ENCODE measurements at places on chromosomes 7 and 10. TPM values are rescaled to one million over a fixed set of nuclear protein-coding genes. Genes with fewer than 3 reads are reported as not detected.

DNA sequence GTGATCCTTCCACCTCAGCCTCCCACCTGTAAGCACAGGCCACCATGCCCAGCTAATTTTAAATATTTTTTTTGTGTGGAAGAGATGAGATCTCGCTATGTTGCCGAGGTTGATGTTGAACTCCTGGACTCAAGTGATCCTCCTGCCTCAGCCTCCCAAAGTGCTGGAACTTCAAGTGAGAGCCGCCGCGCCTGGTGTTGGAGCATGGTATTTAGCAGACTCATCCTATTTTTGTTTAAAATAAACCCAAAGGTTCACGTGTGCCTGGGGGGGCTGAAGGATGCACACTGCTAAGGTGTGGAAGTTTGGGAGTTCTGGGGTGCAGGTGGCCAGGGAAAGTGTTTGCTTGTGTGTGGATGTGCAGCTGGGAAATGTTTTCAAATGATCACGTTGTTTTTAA is 18.1 kb downstream of the PDGFA start:
- no peak overlapping the region for H3K27ac ChIP-seq
- no peaks in the 10 kb centered on the region for H3K36me3 ChIP-seq
- H3K27me3 ChIP-seq: no peaks in the 10 kb centered on the region
- H3K4me1 ChIP-seq: no peaks in the 10 kb centered on the region

GRCh38 chr10:121104476-121105111 is 253.4 kb downstream of the WDR11 start:
- no peak overlapping the region for H3K27ac ChIP-seq
- no peaks in the 10 kb centered on the region for H3K27me3 ChIP-seq
- H3K4me1 ChIP-seq: no peaks in the 10 kb centered on the region
- H3K36me3 ChIP-seq: no peaks in the 10 kb centered on the region
- H3K4me3 ChIP-seq: no peak overlapping the region

DNA sequence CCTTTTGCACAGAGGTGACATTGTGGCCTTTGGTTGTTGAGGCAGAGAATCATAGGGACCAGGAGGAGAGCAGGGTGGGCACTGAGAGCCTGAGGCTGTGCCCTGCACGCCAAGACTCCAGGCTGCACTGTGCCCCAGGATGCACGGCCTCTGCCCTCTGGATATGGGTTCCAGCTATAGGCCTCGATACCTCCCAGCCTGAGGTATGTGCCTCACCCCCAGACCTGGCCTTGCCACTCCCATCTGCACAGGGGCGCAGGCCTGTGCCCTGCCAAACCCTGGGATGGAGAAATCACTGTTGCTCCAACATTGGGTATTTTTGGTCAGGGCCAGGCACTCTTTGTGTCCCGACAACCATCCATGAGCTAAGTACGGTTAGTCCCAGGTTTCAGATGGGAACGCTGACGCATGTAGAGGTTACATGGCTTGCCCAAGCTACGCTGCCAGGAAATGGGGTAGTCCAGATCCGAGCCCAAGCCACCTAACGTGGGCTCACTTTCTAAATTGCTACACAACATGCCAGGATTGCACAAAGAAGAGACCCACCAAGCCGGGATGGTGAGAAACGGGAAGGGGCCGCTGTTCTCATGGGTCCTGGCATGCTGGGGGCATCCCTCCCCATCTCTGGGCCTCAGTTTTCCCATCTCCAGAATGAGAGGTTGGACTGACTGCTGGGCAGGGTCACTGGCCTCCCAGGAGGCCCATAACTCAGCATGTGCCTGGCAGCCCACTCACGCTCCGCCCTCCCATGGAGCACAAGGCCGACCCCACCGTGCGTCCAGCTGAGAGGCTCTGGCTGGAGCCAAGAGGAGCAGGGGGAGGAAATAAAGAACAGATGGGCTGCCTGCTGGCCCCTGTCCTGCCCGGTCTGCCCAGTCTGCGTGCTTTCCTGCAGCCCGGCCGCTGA is 44.2 kb downstream of the ZCCHC24 start:
- no peaks in the 10 kb centered on the region for H3K36me3 ChIP-seq
- H3K27me3 ChIP-seq: no peaks in the 10 kb centered on the region
- peak overlapping the region; percentile 34 for H3K27ac ChIP-seq
- no peak overlapping the region for H3K4me3 ChIP-seq
- peaks cover 32% of the 10 kb centered on the region for H3K4me1 ChIP-seq
- DNase-seq: peak; percentile 74

SFTPA1 gene
- total RNA-seq: not detected

HECTD2 gene
- 12.3 TPM for total RNA-seq

DNA sequence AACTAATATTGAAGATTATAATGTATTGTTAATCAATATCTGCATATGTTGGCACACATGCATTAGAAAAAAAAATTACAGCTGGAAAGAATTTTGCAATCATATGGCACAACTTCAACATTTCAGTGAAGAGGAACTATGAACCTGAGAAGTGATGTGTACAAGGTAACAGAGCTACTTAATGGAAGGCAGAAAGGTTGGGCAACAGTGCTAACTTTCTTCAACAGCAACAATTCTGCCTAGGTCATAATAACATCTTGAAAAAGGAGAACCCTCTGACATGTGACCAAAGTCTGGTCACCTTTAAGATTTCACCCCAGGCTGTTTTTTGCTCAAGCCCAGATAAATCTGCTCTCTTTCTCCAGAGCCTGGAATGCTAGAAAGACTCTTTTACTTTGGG is 47.9 kb upstream of the SKAP2 start:
- no peak for DNase-seq
- H3K27me3 ChIP-seq: no peaks in the 10 kb centered on the region
- peaks cover 10% of the 10 kb centered on the region for H3K4me1 ChIP-seq
- no peaks in the 10 kb centered on the region for H3K36me3 ChIP-seq

RARRES2 gene
- total RNA-seq: 132 TPM

DNA sequence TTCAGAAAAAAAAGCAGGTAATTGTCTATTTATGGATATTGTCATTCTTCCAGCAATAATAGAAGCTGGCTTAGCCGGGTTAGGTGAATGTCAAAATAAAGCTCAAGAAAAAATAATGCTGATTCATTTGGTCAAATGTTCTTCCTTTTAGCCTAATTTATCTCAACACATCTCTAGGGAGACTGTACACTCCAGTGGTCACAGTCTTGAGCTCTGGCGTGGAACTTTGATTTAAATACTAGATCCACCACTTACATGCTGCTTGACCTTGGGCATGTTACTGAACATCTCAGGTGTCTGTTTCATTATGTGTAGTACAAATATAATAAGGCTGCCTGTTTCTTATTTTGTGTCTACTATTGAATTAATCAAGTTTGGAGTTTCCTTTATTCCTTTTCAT is 22.0 kb downstream of the PRTFDC1 start:
- no peaks in the 10 kb centered on the region for H3K27me3 ChIP-seq
- DNase-seq: no peak
- H3K4me1 ChIP-seq: peaks cover 2% of the 10 kb centered on the region
- no peak overlapping the region for H3K4me3 ChIP-seq
- H3K36me3 ChIP-seq: no peaks in the 10 kb centered on the region

DNA sequence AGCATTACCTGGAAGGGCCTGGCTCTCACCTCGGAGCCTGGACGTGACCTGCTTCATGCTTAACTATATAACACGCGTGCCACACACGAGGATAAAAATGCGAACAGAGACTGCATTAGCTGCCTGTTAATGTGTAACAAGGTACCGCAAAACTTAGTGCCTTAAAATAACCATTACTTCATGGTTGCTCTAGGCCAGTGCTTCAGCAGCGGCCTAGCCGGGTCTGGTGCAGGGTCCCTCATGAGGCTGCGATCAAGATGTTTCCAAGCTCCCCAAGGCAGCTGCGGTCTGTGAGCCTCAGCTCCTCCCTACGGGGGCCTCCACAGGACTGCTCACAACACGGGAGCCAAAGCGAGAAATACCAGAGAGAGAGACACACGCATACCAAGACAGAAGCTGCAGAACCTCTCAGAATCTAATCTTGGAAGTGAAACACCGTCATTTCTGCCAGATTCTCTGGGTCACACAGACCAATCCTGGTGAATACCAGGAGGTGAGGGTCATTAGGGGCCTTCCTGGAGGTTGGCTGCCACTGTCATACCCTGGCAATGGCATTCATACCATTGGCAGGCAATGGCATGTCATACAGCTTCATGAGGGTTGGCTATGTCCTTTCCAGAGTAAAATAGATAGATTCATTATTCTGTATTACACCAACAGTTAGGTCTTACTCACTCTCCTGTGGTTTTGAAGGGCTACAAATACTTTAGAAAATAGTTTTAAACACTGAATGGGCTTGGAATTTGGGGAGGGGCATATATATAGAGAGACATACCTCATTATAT is 94.5 kb downstream of the HIPK2 start:
- H3K36me3 ChIP-seq: no peaks in the 10 kb centered on the region
- no peak for DNase-seq
- H3K4me3 ChIP-seq: no peak overlapping the region
- H3K27ac ChIP-seq: no peak overlapping the region
- peaks cover 4% of the 10 kb centered on the region for H3K4me1 ChIP-seq
- H3K27me3 ChIP-seq: no peaks in the 10 kb centered on the region

CYP2C18 gene
- not detected for total RNA-seq

PLAU gene
- 7.8 TPM for total RNA-seq

ICA1 gene
- 14.2 TPM for total RNA-seq

AGAP5 gene
- total RNA-seq: 14.9 TPM

DNA sequence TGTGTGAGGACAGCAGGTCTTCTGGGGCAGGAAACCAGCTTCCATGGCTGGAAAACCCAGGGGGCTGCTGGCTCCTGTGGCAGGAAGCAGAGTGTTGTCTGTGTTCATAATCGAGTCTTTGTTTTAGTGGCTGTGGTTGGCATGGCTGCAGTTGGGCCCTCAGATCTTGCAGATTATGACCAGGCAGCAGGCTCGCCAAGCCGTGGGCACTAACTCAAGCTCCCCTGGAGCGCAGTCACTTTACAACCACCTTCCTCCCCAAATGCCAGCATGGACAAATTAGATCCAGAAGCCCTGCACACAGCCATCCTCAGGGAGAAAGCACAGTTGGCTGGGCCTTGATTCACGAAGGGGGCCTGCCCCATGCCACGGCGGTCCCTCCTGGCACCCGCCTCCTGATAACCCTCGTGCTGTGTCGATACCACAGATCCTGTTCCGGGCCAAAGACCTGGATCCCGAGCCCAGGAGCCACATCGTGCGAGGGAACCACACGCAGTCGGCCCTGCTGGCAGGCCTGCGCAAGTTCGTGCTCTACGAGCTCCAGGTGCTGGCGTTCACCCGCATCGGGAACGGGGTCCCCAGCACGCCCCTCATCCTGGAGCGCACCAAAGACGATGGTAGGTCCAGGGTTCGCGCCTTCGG is 552.5 kb upstream of the FOXK1 start:
- DNase-seq: no peak
- H3K27me3 ChIP-seq: no peaks in the 10 kb centered on the region

- H3K27ac ChIP-seq: no peak overlapping the region
- peaks cover 32% of the 10 kb centered on the region for H3K36me3 ChIP-seq
- no peak overlapping the region for H3K4me3 ChIP-seq
- DNase-seq: no peak
These were observed 18.7 kb downstream of the ZNF786 start for GRCh38 chr7:149071641-149072437.

- DNase-seq: no peak
- no peaks in the 10 kb centered on the region for H3K4me1 ChIP-seq
- no peak overlapping the region for H3K27ac ChIP-seq
- no peak overlapping the region for H3K4me3 ChIP-seq
- H3K36me3 ChIP-seq: no peaks in the 10 kb centered on the region
- no peaks in the 10 kb centered on the region for H3K27me3 ChIP-seq
These were observed 61.7 kb downstream of the C10orf105 start for GRCh38 chr10:71657604-71658466.

GRCh38 chr10:126099366-126099765 is 203.0 kb downstream of the FANK1 start:
- no peak overlapping the region for H3K4me3 ChIP-seq
- no peaks in the 10 kb centered on the region for H3K4me1 ChIP-seq
- DNase-seq: no peak
- H3K27me3 ChIP-seq: no peaks in the 10 kb centered on the region
- no peaks in the 10 kb centered on the region for H3K36me3 ChIP-seq

SLC26A3 gene
- not detected for total RNA-seq

SGCE gene
- 63.3 TPM for total RNA-seq

DNA sequence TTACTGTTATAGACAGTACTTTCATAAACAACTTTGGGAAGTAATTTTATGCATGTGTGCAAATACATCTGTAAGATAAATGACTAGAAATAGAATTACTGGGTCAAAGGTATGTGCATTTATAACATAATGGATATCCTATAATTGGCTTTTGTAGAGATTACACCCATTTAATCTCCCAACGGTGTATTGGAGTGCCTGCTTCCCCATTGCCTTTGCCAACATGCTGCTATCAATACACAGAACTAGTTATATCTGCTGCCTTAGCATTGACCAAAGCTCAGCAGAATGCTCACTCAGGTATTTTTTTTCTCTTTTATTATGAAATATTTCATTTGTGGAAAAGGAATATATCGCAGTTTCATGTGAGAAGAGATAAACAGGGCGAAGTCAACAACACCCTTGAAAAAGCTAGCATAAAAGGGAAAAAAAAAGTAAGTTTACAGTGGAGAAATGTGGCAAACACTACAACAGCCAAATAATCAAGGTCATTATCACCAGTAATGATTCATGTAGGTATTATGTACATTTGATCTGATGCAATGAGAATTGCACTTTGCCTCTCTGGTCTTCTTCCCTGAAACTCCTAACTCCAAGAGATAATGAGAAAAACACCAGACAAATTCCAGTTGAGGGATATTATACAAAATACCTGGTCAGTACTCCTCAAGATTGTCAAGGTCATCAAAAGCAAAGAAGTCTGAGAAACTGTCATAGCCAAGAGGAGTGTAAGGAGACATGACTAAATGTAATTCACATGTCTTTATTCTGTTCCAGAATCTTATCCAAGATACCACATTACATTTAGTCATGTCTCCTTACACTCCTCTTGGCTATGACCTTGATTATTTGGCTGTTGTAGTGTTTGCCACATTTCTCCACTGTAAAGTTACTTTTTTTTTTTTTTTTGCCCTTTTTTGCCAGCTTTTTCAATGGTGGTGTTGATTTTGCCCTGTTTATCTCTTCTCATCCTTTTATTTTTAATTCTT is 36.8 kb downstream of the MARCHF5 start:
- H3K4me1 ChIP-seq: peaks cover 30% of the 10 kb centered on the region
- H3K36me3 ChIP-seq: no peaks in the 10 kb centered on the region
- DNase-seq: no peak
